ENCODE measurements at places on chromosomes 2 and 18.

GRCh38 chr2:79622508-79622907 is 109.7 kb downstream of the CTNNA2 start:
- DNase-seq, result no peak

GRCh38 chr18:62757399-62758010 is 42.2 kb downstream of the PHLPP1 start:
- no peak for DNase-seq

DNA sequence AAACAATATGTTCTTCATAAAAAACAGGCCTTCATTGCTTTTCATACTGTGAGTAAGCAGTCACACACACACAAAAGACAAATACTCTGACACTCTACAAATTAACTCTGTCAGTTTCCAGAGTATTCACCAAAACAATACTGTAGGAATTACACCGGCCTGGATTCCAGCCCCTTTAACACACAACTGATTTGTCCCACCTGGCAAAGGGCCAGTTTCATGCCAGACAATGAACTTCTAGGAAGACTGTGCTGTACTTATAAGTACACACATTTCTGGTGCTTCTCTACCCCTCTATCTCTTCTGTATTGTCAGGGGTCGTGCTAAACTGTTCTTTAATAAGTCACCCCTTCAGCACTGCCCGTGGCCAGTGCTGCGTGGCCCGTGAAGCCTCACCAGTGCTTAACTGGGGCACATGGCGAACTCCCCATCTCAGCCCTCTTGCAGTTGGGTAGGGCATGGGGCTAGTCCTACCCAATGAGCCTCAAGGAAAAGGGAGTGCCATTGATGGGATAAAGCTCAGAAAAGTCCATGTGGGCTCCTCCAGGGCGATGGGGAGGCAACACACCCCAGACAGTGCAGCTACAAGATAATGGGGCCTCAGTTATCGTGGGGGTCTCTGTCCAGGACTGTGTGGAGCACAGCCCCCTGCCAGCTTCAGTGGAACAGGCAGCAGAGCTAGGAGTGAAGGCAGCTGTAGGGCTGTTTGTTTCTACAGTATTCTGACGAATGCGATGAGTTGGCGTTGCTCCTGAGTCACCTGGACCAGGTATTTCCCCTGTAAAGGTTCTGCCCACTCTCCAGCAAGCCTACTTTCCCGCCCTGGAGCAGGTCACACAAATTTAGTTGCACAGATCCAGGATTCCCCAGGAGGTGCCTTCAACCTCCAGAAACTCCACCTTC is 99.0 kb downstream of the SP3 start:
- no peak for DNase-seq

DNA sequence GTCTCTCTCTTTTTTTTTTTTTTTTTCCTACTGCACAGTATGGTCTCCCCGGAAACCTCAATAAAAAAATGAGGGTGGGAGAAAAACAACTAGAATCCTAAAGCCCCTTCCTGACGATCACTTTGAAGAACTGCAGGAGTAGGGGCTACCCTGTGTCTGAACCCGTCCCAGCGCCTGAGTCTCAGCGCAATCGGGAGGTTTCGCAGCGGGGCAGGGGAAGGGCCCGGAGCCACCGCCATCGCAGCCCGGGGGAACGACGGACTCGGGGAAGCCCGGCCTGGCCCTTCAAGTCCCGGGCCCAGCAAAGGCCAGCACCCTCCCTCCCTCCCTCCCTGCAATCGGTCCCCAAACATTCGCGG is 411 bp downstream of the NARS1 start:
- peak; percentile 53 for DNase-seq

DNA sequence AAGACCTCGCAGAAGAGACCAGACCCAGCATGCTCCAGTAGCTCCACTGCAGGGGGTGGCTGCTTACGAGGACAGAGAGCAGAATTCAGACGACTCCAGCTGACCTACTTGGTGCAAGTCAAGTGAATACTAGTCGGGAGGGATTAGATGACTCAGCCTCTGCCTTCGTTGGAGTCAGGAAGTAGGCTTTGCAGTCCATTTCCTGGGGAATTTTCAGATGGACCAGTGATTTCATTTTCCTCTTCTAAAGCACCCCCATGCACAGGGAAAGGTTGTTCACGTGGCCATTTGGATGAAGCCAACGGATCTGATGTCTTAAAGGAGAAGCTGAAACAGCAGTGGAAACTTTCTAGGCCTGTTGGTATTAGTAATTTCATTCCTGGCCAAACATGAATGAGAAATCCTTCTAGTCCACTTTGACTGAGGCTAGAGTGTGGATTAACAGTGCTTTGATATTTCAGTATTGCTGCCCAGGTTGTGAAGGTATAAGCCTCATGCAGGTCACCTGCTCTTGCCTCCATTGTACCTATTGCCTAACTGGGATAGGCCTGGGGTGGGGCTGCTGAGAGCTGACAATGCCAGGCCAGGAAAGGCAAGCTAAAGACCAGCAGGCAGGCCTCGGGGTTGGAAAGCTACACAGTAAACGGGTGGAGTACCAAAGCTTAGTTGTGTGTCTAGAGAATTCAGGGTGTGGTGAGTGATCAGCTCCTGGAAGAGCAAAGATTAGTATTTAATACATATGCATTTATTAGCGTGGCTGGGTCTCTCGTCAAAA is 117.6 kb upstream of the FOSL2 start:
- peak; percentile 93 for DNase-seq

DNA sequence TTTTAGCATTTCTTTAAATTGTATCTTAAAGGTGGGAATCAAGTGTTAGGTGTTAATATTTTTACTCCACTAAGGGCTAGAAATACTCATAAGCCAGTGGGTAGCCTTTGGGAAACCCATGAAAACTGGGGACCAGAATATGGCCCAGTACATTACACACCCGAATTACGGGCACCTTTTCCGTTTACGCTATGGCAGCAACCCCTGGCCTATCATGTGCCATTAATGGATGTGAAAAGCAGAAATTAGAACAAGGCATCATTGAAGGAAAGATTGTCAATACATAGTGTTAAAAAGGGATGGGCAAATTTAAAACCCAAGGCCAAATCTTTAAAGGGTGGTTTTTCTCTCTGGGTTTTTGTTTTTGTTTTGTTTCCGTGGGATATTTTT is 781 bp downstream of the FARP2 start:
- no peak for DNase-seq

GRCh38 chr2:10522726-10523405 is 74.7 kb upstream of the ODC1 start:
- no peak for DNase-seq

- no peak for DNase-seq
Observed at GRCh38 chr18:25621144-25621543, 269.2 kb upstream of the ZNF521 start.

GRCh38 chr2:120826716-120827410 is 91.2 kb downstream of the GLI2 start:
- no peak for DNase-seq

DNA sequence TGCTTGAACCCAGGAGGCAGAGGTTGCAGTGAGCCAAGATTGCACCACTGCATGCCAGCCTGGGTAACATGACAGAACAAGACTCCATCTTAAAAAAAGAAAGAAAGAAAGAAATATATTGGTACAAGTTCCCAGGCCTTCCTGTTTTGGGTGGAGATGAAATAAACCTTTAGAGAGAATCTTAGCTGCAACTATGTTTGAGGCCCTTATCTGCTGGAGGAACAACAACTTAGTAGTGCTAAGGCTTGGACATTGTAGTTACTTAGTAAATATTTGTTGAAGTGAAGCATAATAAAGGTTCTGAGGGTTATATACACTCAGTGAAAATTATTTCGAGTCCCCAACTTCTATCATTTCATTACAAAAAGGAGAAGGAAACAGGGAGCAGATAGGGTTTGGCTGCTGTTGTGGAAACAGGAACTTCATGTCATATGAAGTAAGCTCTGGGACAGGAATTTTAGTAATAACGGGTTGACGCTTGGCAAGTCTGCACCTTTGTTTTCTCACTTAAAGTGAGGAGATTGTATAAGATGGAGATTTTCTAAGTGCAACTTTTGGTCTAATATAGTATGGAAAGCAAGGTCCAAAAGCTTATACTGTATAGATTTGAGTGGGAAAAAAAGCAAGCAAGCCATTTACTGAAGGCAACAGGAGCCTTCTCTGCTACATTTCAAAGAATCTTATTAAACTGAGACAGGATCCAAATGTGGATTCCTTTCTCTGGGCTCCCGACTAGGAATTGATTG is 40.0 kb upstream of the AGPS start:
- DNase-seq, result peak; percentile 54

DNA sequence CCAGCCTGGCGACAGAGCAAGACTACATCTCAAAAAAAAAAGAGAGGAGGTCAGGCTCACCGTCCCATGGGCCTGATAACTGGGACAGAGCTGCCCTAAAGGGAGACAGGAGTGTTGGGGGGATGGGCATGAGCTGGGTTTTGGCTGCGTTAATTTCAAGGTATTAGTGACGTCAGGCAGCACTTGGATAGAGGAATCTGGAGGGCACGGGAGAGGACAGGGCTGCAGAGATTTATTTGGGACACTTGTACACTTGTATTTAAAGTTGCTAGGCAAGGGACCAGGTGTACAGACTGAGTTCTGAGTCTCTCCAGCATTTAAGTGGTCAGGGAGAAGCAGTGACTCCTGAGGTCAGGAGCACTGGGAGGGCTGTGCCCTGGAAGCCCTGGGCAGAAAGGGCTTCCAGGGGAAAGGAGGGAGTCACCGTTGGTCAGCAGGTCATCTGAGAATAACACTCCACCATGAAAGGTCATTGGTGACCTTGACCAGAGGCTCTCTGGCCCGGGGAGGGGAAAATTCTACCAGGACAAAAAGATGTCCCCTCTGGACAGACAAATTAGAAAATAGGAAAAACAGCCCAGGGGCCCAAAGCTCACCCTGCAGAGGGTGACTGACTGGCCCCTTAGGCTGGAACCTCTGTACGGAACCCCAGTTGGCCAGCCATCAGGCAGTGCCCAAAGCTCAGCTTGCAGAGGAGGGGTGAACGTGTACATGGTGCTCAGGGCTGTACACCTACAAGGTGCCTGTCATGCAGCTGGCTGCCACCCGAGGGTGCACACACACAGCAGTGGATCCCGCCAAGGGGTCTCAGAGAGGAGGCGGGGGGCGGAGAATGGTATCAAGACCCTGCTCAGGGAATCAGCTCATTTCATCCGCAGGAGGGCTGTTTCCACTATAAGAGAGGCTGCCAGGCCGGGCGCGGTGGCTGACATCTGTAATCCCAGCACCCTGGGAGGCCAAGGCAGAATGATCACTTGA is 23.0 kb upstream of the CNNM3 start:
- no peak for DNase-seq

GRCh38 chr2:99607861-99608491 is 118.2 kb upstream of the REV1 start:
- no peak for DNase-seq

DNA sequence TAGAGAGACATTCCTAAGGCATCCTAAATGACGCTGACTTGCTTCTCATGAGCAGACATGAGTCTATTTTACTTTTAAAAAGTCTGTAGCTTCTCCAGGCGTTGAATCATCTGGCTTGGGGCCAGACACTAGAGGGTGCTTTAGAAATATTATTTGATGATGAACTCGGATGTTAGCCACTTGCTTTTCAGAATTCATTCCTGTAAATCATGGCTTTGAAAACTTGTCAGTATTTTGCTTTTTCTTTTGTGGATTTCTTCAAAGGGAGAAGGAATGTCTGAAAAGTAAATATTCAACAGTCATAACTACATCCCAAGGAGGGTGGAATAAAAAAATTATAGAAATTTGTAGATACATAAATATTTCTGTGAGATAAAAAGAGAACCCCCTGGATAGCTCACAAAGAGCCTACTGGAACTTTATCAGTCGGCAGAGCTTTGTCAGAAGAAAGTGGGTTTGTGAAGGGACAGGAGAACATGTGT is 370.8 kb downstream of the OSR1 start:
- DNase-seq, result no peak

GRCh38 chr2:105951384-105951694 is 206.6 kb downstream of the NCK2 start:
- no peak for DNase-seq

GRCh38 chr2:105919191-105919811 is 174.6 kb downstream of the NCK2 start:
- DNase-seq, result no peak

DNA sequence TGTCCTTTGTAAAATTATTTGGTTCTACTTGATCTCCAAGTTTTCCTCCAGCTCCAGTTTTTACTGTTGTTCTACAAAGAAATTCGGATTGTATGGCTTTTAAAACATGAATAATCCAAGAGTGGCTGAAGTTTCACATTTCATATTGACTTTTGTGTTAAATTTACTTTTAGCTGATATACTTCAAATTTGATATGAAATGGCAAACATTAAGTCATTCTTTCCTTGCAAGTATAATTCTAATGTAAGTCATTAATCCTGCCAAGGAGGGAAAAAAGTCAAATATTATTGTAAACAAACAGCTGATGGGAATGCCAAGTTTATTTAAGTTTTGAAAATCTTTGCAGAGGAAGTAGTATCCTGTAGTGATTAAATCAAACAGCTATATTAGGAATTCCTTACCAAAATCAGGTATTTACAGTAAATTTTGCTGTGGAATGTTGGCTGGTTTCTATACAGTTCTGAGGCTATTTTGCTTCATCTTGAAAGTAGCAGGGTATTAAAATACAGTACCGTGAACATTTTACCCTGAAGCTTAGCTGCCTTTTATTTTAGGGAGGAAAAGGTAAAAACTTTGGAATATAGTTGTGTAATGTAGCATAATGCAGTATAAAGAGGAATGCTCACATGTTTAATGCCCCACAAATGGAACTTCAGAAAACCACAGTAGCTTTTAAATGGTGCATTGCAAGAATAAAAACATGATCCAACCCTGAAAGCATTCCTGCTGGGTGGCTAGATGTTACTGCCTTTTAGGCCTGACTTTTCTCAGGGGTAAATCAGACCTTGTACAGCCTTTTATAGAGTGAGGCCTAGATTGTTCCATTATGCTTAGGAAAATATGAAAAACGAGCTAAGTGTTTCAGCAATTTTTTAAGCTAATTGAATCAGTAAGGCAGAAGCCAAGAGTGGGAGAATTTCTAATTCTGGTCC is 62.7 kb upstream of the NT5C1B start:
- DNase-seq, result no peak

- DNase-seq, result no peak
Observed at GRCh38 chr2:60311524-60311923, 241.9 kb downstream of the BCL11A start.

DNA sequence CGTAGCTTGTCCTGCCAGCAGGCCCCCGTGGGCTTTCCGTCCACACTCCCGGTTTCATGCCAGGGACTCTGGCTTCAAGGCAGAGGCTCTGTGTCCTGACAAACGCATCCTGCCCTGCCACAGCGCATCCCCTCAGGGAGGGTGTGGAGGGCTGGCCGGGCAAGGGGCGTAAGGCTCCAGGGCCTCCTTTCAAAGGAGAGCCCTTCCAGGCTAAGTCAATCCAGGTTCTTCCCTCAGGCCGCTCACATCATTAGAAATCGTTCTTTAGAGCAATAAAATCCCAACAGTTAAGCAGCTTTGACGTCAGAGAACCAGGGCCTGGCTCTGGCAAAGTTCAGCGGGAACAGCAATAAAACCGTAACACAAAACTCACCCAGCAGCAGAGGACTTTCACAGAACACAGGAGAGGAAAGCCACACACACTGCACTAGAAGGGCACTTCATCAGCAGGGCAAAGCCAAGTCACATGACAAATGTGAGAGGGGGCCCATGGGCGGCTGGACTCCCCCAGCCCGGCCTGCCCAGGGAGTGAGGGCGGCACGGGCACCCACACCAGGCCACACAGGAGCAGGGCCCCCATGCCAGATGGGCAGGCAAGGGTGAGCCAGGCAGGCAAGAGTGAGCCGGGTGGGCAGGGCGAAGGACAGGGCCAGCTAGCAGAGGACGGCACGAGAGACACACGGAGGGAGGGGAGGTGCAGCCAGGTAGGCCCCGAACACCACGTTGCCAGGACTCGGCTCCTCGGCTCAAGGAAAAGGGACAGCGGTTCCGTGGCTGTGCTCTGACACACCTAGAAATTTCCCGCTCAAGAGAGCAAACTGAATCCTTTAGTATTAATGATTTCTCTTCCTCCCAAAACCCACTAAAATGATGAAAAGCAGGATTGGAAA is 52.0 kb downstream of the HDAC4 start:
- no peak for DNase-seq

Data from suppressor macrophage treated with lipopolysaccharide for 1 hour (primary cell).